ENCODE measurements at places on chromosomes 11 and 22.
A peak's percentile ranks its signal among the peaks of the same experiment; 100 is the strongest.

GRCh38 chr22:27627901-27628300, 173.7 kb downstream of the MN1 start:
- no peak for DNase-seq

- no peak for DNase-seq
Observed at GRCh38 chr11:12701811-12702592, 27.8 kb downstream of the TEAD1 start.

GRCh38 chr22:42436404-42436803, 4.2 kb upstream of the NFAM1 start:
- DNase-seq, result no peak

GRCh38 chr22:28792491-28793383, 7.6 kb downstream of the XBP1 start:
- DNase-seq, result no peak

DNA sequence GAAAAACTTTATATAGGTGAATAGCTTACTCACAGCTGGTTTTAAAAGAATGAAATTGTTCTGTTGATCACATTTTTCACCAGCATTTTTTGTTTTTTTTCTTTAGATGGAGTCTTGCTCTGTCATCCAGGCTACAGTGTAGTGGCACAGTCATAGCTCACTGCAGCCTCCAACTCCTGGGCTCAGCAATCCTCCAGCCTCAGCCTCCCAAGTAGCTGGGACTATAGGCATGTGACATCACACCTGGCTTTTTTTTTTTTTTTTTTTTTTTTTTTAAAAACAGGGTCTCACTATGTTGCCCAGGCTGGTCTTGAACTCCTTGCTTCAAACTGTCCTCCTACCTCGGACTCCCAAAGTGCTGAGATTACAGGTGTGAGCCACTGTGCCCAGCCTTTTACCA, 3.6 kb downstream of the PACS1 start:
- DNase-seq, result no peak

DNA sequence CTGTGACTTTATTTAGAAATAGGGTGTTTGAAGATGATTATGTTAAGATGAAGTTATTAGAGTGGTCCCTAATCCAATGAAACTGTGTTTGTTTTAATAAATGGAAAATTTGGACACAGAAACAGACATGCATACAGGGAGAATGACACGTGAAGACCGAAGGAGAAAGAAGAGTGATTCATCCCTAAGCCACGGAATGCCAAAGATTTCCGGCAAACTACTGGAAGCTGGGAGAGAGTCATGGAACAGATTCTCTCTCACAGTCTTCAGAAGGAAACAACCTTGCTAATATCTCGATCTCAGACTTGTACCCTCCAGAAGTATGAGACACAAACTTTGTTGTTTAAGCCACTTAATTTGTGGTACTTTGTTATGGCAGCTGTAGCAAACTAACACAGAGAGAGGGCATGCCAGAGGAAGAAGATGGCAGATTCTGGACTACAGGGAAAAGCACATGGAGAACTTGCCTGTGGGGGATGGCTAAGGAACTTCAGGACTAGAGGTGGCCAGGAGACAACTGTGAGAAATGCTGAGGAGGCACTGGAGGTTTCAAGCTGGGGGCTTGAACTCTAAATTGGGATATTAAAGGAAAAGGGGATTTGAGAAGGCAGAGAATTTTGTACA, 733.5 kb upstream of the CCDC90B start:
- DNase-seq, result peak; percentile 27

- DNase-seq, result no peak
Observed at GRCh38 chr11:102399189-102399588, 52.2 kb downstream of the BIRC2 start.

DNA sequence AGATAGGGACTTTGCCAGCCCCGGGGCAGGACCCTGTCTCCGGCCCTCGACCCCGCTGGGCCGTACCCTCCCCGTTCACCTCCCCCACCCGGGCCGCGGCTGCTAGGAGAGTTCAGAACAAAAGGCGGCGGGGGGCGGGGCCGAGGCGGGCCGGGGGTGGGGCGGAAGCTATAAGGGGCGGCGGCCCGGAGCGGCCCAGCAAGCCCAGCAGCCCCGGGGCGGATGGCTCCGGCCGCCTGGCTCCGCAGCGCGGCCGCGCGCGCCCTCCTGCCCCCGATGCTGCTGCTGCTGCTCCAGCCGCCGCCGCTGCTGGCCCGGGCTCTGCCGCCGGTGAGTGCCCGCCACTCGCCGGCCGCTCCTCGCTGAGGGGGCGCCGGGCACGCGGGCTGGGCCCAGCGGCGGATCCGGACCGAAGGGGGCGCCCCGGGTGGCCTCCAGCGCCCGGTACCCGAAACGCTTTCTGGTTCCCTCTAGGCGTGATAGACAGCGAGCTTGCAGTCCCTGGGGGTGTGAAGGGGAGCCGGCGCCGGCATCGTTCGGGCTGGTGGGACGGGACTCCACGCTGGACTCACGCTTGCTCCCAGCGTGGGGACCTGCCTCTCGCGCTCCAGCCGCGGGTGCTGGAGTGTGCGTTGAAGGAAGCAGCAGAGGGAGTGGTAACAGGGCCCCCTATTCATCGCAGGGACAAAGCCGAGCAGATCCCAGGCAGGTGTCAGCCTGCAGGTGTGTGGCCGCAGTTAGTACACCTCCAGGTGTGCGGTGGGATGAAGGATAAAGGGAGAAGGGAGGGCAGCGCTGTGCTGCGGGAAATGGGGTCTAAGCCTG, at the start of gene MMP11:
Gene MMP11, plus strand, starts transcription at position 201 of the 825 bp plus-strand sequence. Its CDS starts 22 bp downstream, at position 223.
- no peak for DNase-seq

DNA sequence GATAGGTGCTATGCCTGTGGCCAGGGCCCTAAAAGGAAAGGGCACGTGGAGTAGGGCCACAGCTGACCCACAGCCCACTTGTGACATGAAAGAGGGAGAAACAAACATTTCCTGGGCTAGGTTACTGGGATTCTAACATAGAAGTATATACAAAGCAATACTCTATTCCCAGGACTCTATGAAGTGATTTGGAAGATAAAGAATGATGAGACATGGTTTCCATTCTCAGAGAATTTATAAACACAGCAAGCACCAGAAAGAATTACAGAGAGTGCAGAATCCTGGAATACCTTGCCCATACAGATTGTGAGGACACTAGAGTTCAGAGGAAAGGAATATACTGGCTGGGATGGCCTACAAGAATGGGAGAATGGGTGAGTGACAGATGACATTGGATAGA, 86.4 kb downstream of the KIRREL3 start:
- DNase-seq, result no peak

DNA sequence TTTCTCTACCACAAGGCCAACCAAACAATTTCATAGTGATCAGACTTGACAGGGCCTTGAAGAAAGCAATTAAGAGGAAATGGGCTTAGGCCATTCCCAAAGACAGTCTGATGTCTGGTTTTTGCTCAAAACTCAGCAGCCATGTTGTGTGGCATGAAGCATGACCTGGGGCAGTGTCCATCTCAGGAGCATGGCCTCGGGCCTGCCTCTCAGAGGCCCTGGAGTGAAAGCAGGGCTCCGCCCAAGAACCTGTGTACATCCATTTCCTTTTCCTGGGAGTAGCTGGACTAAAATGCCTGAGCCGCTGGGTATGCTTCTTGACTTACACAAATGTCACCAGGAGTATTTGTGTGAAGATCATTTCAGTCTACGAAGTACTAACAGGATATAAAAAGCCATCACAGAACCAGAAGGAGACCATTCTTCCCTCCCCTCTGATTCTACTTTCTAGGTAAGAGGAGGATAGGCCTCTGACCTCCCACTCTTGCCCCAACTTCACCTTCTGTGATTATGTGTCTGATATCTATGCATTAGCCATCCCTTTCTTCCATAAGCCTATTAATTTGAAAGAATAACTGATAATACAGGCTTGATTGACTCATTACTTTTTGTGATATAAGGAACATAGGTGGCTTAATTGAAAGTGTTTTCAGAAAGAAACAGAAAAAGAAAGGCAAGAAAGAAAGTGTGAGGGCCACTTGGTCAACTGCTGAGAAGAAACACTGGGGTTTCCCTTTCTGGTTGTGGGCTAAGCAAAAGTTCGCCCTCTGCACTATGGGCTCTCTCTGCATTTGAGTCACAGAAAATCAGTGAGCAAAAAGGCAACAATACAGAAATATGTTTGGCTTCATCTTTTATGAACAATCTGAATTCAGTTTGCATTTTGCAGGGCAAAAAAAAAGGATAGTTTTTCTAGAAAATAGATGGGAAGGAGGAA, 188.6 kb upstream of the MTMR2 start:
- DNase-seq, result no peak

DNA sequence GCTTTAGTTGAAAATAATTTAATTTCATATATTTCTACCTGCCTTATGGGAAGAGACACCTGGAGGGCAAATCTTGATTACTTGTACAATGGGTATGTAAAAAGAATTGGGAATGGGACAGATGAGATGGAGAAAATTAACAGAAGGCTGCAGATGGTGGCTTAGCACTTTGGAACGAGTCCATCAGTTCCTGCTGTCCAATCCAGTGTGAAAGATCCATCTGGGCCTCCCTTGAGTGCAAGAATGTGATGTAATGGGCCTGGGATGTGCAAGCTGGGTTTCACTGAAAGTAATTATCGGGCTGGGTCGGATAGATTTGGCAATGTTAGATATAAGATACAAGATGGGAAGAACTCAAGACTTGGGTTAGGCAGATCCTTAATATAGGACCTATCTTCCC, 42.0 kb downstream of the CECR2 start:
- no peak for DNase-seq

Measured in GM04503 (cell line).